ENCODE measurements at places on chromosomes 16 and 17.

- no peak for DNase-seq
Measured at GRCh38 chr16:87054154-87054553, 263.0 kb downstream of the C16orf95 start.

DNA sequence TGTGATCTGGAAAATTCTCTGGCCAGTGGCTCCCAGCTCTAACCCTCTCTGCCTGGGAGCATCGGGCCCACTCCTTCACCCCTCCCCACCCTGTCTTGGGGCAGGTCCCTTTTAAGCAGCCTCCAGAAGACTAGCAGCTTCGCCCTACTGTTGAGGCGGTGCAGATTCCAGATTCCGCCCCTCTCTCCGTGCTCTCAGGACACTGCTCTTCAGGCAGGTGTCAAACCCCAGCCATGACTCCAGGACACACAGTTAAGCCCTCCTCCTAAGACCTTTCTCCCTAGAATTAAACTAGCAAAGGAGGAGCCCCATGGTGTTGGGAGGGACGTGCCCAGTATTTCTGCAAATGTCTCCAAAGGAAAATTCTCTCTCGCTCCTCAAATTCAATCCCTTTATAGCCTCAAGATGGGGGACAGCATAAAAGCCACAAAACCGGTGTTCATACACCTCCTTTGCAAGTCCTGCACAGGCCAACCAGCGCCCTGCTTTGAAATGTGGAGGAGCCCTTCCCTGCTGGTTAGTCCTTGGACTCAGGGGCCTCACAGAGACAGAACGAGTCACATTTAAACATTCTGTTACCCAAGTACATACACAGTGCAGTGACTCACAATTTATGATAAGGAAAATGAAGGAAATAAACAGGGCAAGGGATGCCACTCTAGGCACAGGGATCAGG lies 7.2 kb downstream of the LPO start:
- DNase-seq, result no peak

- DNase-seq, result no peak
Measured at GRCh38 chr16:74564451-74564984, 42.4 kb downstream of the GLG1 start.

- DNase-seq, result no peak
Measured at GRCh38 chr17:77772899-77773358, 185.6 kb upstream of the TNRC6C start.

GRCh38 chr16:23700093-23700492 lies 12.9 kb downstream of the ERN2 start:
- no peak for DNase-seq

Measured in stimulated activated CD4-positive, alpha-beta T cell treated with anti-CD3 and anti-CD28 coated beads, Interleukin-15, amount 100 ng/mL, for 1 hour (primary cell).